ENCODE measurements at places on chromosomes 13 and 19.

GRCh38 chr13:81568824-81569223 lies 1227.9 kb upstream of the SPRY2 start:
- DNase-seq, result no peak

GRCh38 chr13:56349866-56350265 lies 790.9 kb upstream of the PRR20A start:
- DNase-seq, result no peak

GRCh38 chr19:55676889-55677505 lies 2.0 kb downstream of the EPN1 start:
- DNase-seq, result no peak

GRCh38 chr19:30318936-30319335 lies 53.2 kb upstream of the ZNF536 start:
- no peak for DNase-seq

- peak; percentile 19 for DNase-seq
Measured at GRCh38 chr19:7953060-7953459, 9.6 kb upstream of the TIMM44 start.

DNA sequence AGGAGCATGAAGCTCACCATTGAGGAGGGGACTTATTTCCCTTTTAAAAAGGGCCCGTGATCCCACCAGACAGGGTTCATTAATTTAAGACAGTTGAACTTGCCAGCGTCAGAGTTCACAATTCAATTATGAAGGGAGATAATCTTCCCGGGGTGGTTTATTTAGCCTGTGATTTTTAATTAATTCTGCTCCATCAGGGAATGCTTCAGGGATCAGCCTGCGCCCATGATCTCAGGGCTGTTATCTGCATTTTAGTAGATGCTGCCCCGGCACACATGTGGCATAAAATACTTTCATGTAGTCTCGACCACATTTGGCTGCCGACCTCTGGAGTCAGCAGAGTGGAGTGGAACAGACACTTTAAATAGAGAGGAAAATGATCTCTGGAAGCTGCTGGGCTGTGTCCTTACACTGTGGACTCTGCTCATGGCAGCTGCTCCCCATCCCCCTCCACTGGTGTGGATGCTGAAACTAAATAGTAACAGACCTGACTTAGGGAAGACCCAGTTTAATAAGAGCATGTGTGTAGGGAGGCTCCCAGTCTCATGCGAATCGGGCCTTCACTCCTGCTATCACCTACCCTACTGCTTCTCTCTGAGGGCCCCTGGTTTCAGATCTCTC lies 256.9 kb downstream of the TEX29 start:
- no peak for DNase-seq

GRCh38 chr19:3986260-3987041 lies 1.2 kb upstream of the EEF2 start:
- DNase-seq, result peak; percentile 89

- DNase-seq, result no peak
Measured at GRCh38 chr19:42278452-42279154, 9.6 kb downstream of the CIC start.

GRCh38 chr13:24063281-24063877 lies 97.1 kb upstream of the SPATA13 start:
- DNase-seq, result no peak

GRCh38 chr19:8340341-8341096 lies 2.5 kb downstream of the KANK3 start:
- no peak for DNase-seq

- no peak for DNase-seq
Measured at GRCh38 chr19:18380843-18381242, 5.1 kb upstream of the GDF15 start.

- DNase-seq, result peak; percentile 92
Measured at GRCh38 chr19:44684892-44685863, 13.8 kb upstream of the CEACAM16 start.

GRCh38 chr19:21626091-21626490 lies 120.7 kb downstream of the ZNF429 start:
- no peak for DNase-seq

- DNase-seq, result no peak
Measured at GRCh38 chr13:40652588-40652940, 13.9 kb downstream of the FOXO1 start.

DNA sequence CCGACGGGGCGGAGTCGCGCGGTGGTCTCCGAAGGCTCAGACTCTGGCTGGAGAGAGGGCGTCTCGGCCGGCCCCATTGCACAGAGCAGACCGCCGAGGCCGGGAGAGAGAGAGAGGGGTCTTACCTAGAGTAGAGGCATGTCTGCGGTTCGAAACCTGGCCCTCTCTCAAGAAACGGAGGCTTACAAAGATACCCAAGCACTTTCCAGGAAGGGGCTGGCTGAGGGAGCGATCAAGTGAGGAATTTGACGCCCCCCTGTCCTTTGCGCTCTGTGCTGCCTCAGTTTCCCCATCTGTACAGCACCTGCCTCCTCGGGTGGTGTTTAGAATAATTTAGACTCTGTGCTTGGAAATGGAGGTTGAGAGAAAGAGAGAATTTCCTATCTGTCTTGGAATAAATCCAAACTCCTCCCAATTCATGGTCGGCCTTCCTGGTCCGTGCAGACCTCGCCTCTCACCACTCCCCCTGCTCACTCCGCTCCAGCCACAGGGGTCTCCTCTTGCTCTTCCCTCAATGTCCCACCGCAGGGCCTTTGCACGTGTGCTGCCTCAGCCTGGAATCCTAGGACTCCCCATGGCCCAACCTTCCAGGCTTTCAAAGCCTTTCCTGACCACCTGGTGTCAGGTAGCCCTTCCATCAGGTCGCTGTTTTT lies 658 bp upstream of the ISOC2 start:
- peak; percentile 51 for DNase-seq

DNA sequence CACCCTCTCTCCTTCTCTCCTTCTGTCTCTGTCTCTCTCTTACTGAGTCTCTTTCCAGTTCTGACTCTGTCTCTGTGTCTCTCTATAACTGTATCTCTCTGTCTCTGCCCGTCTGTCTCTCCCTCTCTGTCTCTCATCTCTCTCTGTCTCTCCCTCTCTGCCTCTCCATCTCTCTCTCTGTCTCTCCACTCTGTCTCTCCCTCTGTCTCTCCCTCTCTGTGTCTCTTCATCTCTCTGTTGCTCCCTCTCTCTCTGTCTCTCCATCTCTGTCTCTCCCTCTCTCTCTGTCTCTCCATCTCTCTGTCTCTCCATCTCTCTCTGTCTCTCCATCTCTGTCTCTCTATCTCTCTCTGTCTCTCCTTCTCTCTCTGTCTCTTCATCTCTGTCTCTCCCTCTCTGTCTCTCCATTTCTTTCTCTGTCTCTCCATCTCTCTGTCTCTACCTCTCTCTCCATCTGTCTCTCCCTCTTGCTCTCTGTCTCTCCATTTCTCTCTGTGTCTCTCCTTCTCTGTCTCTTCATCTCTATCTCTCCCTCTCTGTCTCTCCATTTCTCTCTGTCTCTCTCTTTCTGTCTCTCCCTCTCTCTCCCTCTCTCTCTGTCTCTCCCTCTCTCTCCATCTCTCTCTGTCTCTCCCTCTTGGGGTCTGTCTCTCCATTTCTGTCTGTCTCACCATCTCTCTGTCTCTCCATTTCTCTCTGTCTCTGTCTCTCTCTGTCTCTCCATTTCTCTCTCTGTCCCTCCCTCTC lies 3.3 kb upstream of the MEIS3 start:
- no peak for DNase-seq

DNA sequence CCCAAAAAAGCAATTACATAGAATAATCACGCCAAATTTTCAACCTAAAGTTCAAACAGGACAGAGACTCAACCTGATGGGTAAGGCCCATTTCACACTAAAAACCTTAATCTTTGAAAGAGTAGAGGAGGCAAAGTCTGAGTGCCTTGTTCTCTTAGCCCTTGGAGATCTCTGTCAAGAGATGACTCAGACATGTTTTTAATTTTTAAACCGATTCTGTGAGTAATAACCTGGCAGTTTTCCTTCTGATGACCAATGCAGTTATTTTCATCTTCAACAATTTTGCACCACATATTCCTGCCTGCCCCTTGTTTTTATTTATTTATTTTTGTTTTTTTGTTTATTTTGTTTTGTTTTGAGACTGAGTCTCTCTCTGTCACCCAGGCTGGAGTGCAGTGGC lies 11.5 kb upstream of the TNFSF9 start:
- peak; percentile 87 for DNase-seq

DNA sequence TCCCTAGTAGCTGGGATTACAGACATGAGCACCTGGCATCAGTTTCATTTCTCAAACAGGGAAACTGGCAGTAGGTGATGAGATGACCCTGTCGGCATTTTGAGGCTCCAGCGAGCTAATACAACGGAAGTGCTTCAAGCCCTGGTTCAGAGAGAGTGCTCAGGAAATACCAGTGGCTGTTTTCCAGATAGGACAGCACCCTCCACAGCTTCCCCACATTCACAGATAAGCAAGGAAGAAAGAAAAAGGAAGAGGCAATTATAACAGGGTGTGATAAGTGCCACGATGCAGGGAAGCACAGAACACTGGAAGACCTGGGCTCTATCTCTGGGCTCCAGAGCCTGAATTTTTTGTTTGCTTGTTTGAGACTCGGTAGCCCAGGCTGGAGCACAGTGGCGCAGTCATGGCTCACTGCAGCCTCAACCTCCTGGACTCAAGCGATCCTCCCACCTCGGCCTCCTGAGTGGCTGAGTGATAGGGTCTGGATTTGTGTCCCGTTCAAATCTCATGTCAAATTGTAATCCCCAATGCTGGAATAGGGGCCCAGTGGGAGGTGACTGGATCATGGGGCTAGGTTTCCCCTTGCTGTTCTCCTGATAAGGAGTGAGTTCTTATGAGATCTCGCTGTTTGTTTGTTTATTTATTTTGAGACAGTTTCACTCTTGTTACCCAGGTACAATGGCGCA lies 43.5 kb downstream of the PIN1 start:
- peak; percentile 58 for DNase-seq

- peak; percentile 85 for DNase-seq
Measured at GRCh38 chr19:4910594-4911281, 1.4 kb downstream of the UHRF1 start.

GRCh38 chr13:96749825-96750224 lies 244.5 kb downstream of the OXGR1 start:
- no peak for DNase-seq

DNA sequence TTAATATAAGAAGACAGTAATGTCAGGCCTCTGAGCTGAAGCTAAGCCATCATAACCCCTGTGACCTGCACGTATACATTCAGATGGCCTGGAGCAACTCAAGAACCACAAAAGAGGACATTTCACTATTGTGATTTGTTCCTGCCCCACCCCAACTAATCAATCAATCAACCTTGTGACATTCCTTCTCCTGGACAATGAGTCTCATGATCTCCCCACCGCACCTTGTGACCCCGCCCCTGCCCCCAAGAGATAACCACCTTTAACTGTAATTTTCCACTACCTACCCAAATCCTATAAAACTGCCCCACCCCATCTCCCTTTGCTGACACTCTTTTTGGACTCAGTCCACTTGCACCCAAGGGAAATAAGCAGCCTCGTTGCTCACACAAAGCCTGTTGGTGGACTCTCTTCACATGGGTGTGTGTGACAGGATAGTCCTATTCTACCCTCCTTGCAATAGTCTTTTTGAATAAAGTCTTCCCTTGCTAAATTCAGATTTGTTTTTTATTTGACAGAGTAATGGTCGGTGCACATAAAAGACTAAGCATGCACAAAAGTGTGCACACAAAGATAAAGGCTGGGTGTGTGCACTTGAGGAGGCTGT lies 14.0 kb downstream of the CD70 start:
- no peak for DNase-seq

All from ELR (cell line).